ENCODE measurements at places on chromosomes 5 and 9. TPM values are rescaled to one million over a fixed set of nuclear protein-coding genes. Genes with fewer than 3 reads are reported as not detected.

PCDH12 gene
- total RNA-seq, result 0.78 TPM

CCDC180 gene
- total RNA-seq, result 18.1 TPM

TCOF1 gene
- 45.9 TPM for total RNA-seq

CATSPER3 gene
- total RNA-seq, result 0.97 TPM

FAT2 gene
- not detected for total RNA-seq
